ENCODE measurements at places on chromosomes 1 and 21.

- peak; percentile 86 for DNase-seq
These were observed 171.1 kb downstream of the TOMM20 start for GRCh38 chr1:234957330-234958065.

- DNase-seq: no peak
These were observed 159.0 kb upstream of the ZNHIT6 start for GRCh38 chr1:85867189-85867588.

DNA sequence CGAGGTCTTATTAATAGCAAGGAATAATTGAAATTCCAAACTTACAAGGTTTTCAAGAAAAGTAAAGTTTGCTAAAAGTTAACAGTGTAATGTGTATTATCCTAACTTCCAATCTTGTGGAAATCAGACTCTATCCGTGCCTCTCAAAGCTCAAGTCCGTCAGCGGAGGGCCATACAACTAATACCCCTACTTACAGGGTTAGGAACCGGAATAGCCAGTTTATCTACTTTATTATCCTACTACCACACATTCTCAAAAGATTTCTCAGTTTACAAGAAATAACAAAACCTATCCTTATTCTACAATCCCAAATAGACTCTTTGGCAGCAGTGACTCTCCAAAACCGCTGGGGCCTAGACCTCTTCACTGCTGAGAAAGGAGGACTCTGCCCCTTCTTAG lies 457.8 kb downstream of the PTPRC start:
- DNase-seq: no peak

DNA sequence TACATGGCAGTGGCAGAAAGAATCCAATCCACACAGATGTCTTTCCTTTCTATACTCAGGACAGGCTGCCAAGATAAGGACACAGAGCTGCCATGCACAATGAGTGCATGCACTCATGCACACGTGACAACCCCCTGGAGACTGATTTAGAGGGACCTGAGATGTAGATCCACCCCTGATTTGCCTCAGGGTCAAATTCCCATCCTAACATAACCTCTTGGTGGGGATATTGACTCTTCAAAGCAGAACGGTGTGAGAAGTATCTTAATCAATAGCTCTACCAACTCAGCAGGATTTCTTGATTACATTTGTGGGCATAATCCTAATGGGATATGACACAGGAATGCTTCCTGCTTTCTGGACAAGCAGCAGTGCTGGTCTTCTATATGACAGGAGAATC lies 125.2 kb upstream of the DSCAM start:
- DNase-seq: no peak

GRCh38 chr1:87436534-87436933 lies 107.9 kb downstream of the LMO4 start:
- DNase-seq: peak; percentile 3

DNA sequence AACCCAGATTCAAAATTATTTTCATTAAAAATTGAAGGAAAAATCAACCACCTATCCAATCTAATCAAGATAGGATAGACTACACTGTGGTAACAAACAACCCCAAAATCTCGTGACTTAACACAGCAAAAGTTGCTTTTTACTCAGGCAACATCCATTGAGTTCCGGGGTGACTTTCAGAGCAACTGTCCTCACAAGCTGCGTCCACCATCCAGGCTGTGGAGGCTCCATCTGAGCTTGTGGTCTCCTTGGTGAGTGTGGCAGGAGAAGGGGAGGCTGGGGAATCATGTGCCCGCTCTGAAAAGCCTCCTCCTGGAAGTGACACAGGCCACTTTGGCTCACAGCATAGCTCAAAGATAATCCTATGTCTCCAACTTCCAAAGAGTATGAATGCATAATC lies 52.4 kb downstream of the CD2 start:
- DNase-seq: no peak

- peak; percentile 64 for DNase-seq
These were observed 34.2 kb upstream of the LRRC8C start for GRCh38 chr1:89598450-89599331.

GRCh38 chr1:37998913-37999429 lies 6.3 kb downstream of the FHL3 start:
- DNase-seq: no peak

- no peak for DNase-seq
These were observed 11.6 kb downstream of the MTARC1 start for GRCh38 chr1:220798338-220798737.

GRCh38 chr1:43520100-43520778 lies 10.4 kb upstream of the PTPRF start:
- DNase-seq: no peak

GRCh38 chr21:37224861-37225839 lies 42.0 kb downstream of the VPS26C start:
- DNase-seq: no peak

DNA sequence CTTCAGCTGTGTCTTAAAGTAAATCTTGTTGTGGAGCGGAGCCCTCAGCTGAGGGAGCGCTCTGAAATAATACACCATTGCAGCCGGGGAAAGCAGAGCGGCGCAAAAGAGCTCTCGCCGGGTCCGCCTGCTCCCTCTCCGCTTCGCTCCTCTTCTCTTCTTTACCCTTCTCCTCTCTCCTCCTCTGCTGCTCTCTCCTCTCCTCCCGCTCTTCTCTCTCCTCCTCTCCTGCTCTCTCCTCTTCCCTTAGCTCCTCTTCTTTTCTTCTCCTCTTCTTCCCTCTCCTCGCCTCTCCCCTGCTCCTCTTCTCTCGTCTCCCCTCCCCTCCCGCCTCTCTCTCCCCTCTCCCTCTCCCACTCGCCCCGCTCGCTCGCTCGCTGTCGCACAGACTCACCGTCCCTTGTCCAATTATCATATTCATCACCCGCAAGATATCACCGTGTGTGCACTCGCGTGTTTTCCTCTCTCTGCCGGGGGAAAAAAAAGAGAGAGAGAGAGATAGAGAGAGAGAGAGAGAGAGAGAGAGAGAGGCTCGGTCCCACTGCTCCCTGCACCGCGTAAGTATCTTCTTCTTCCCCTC lies at the start of gene PROX1:
TSS of gene PROX1 (plus strand) at position 47 of the 580 bp plus-strand sequence. CDS start 8,563 bp downstream, outside the sequence.
- DNase-seq: peak; percentile 95

- DNase-seq: no peak
These were observed 64.4 kb downstream of the DISP3 start for GRCh38 chr1:11543392-11543791.

- peak; percentile 87 for DNase-seq
These were observed 9.2 kb upstream of the EVA1C start for GRCh38 chr21:32403201-32403777.

All from astrocyte of the hippocampus (primary cell).